Hematopoietic multipotent progenitor cell treated with erythropoietin and hydrocortisone succinate and interleukin-3 and kit ligand, for 6 days (in vitro differentiated cells): ENCODE measurements at places on chromosomes 2 and 18.
A peak's percentile ranks its signal among the peaks of the same experiment; 100 is the strongest.

GRCh38 chr2:62202019-62202722 lies 6.3 kb downstream of the B3GNT2 start:
- DNase-seq, result peak; percentile 44

- DNase-seq, result peak; percentile 15
Measured at GRCh38 chr2:24742730-24743129, 50.5 kb downstream of the PTRHD1 start.

GRCh38 chr2:101696272-101697123 lies 1.0 kb upstream of the MAP4K4 start:
- peak; percentile 39 for DNase-seq

DNA sequence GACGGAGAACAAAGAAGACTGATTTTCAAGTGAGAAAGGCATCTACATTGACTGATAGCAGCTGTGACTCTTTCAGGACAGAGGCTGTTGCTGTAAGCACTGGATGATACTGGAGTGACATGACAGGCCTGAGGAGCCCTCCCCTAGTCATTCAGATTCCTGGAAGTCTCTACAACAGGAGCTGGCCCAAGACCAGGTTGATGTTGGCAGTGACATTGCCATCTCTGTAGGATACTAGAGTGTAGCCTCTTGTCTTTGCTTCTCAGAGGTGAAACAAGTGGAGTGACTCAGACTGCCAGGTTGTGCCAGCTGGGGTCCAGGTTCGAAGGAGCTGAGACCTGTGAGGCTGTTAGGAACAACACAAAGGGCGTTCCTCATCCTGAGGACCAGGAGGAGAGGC lies 44.7 kb upstream of the SH3RF3 start:
- DNase-seq, result no peak

DNA sequence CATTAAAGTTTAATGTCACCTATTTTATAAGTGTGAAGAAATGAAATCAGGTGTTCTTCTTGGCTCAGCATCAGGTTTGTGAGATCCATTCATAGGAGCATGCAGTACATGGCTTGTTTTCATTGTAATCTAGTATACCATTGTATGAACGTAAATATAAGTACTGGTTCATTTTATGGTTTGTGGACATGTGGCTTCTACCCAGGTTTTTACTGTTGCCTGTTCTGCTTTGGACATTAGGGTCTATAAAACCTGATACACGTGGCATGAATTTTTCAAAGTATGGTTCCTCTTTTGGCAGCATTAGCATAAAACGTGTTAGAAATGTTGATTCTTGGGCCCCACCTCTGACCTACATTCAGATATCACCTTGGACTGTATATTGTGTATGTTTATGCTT lies 175.5 kb downstream of the PRPF40A start:
- no peak for DNase-seq

GRCh38 chr2:155815851-155816250 lies 516.7 kb downstream of the NR4A2 start:
- DNase-seq, result peak; percentile 50

DNA sequence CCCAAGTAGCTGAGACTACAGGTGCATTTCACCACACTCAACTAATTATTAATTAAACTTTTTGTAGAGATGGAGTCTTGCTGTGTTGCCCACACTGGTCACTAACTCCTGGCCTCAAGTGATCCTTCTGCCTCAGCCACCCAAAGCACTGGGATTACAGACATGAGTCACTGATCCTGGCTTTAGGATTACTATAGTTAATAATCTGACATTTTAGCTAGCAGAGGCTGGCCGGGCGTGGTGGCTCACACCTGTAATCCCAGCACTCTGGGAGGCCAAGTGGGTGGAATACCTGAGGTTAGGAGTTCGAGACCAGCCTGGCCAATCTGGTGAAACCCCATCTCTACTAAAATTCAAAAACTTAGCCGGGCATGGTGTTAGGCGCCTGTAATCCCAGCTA lies 39.5 kb downstream of the USP34 start:
- DNase-seq, result no peak

DNA sequence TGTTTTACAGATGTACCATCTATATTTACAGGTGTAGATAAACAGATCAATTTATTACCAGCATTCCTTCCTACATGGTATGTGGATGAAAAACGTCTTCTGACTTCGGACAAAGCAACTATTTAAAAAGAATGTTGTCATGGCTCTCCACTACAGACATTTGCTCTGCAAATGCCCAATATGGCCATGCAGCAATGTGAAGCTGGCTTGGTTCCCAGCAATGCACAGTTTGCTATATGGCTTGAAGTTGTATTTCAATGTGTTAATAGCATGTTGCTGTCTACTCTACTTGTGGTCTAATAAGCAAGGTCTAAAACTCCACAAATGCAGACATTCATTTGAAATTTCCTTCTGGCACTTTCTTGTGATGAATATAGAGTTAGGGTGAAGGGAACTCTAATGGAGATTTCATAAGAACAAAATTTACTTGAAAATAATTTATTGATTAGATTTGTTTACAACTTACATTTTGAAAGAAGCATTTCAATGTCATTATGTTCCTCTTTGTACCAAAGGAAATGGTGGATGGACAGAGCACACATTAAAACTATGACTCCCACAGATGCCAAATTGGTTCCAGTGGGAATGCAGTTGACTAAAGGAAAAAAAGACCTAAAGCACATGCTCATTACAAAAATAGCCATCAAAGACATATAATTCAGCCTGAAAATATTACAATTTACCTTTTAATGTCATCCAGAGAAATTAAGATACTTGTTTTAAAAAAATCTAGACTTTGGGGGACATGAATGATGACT lies 234.0 kb downstream of the DYM start:
- DNase-seq, result no peak

GRCh38 chr2:242057379-242058040 lies 188.0 kb downstream of the RTP5 start:
- no peak for DNase-seq

DNA sequence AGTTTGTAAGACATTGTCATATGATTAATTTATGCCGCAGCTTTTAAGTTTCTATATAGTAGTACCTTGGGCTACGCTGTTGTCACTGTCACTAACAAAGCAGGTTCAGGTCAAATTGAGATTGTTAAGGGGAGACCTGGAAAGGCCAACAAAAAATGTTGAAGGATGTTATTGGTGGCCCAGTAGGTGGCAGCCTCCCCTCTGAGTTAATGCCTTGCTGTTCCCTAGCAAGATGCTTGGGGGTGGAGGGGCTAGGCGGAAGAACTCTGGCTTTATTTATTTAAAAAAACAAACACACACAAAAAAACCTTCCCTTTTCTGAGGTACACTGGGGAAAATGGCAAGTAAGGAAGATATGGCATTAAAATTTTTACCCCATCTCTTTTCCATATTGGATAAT lies 128.3 kb upstream of the ATP5MC3 start:
- peak; percentile 47 for DNase-seq

GRCh38 chr18:22349966-22350365 lies 67.7 kb downstream of the CTAGE1 start:
- no peak for DNase-seq

- no peak for DNase-seq
Measured at GRCh38 chr2:109410039-109410815, 203.5 kb downstream of the SEPTIN10 start.

DNA sequence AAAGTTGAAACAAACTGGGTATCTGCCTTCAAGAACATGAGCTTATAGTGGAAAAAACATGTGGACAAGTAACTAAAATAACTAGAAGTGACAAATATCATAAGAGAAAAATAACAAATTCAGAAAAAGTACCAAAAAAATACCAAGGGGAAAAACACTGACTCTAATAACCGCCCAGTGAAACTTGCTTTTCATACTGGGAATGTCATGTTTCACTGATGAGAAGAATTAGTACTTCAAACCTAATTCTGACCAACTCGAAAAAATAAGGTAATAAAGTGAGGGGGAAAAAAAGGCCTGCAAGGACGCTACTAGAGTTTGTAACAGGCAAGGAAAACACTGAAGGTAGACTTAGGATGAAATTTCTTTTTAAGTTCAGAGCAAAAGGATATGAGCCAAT lies 83.6 kb downstream of the RTTN start:
- no peak for DNase-seq

GRCh38 chr2:208015475-208015874 lies 9.9 kb downstream of the PLEKHM3 start:
- DNase-seq, result no peak
